ENCODE measurements at places on chromosomes 3 and 15.

DNA sequence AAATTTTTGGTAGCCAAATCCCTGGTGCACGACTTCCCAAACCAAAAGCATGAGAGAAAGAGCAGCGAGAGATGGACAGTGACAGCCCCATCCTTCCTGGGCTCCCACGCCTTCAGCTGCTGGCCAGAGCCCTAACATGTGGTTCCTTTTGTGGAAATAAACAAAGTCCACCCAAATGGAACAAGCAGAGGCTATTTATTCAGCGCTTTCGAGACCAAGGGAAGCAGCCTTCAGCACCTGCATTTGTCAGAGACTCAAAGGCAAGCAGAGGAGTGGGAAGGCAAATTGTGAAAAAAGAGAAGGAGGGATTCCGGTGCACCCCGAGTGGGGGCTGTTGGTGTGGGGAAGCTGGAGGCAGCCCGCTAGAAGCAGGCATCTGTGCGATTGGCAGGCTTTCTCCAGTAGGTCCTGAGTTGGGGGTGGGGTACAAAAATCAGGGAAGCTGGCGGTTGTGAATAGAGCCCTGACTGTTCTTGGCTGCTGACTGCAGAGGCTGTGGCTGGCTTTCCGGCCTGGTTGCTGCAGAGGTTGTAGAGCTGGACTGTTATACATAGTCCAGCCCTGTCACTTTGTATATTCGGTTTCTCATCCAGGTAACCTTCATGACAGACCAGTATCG, 427.2 kb downstream of the OCA2 start:
- DNase-seq, result no peak

- DNase-seq, result no peak
These were observed 32.8 kb downstream of the ZBTB38 start for GRCh38 chr3:141401095-141401494.

GRCh38 chr3:12420393-12420792, 63.9 kb upstream of the TSEN2 start:
- no peak for DNase-seq

DNA sequence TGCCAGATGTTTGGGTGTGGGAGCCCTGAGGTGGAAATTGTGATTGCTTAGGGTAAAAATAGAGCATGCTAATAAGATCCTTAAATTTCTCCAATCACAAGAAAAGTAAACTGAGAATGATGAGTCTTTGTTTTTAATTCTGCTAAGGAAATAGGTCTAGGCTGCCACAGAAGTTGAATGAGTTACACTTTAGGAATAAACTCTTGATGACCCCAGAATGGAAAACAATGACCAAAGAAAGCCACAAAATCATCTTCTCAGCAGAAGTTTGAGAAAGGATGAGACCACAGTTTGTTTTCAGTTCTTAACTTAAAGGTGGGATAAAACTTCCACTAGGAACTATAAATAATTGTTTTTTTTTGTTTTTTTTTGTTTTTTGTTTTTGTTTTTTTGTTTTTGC, 164.6 kb upstream of the BCL6 start:
- DNase-seq, result no peak

DNA sequence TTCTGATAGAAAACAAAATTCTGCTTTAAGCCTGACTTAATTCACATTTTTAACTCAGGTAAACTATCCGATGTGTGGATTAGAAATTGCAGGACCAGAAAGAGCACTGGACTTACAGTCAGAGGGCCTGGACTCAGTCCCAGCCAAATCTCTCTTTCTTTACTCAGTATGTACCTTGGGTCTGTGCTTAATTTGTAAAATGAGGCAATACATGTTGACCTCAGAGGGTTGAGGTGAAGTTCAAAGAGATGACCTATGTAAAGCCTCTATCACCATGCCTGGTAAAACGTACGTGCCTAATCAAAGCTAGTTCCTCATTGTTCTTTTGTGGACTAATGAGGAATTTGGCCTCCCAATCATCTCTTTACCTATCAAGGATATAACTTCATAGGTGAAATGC, 1.9 kb upstream of the BCL2A1 start:
- no peak for DNase-seq

- DNase-seq, result no peak
These were observed 10.3 kb downstream of the PRR20G start for GRCh38 chr3:127277561-127277960.

GRCh38 chr3:148208975-148209374, 488.7 kb upstream of the AGTR1 start:
- no peak for DNase-seq

GRCh38 chr15:78831229-78832207, 20.3 kb upstream of the ADAMTS7 start:
- DNase-seq, result no peak

DNA sequence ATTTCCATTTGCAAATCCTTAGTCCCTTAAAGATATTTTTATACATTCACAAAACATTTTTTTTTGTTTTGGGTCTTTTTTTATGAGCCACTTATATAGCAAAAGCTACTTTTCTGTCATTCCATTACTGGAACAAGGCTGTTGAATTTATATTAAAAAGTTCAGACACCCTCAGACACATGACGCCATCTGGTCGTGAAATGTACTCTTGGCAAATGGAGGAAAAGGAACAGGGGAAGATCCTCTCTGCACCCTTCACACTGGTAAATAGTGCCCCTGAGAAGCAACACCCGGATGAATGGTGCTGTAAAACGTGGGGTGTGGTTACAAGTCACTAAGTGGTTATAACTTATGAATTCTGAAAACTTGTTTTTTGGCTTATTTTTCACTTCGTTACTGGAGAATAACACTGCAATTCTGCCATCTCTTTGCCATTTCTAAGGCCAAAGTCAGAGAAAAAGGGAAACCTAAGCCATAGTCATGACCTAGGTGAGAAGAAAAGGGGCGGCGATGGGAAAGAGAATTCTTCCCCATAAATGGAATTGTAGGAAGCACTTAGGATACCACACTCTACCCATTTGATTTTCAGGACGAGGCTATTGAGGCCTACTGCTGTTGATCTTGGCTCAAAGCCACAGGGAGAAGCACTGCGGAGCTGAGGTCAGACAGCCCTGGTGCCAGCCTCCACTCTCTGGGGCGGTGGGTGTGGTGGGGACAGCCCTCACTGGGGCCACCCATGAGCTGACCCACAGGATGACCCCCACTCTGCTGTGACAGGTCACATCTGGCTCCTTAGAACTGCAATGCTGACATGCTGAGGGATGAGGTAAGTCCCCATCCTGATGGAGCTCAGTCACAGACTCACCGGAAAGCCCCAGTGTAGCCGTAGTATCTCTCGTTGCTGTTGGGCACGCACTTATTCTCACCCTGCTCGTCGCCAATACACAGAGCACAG, 21.9 kb downstream of the LTF start:
- no peak for DNase-seq

- no peak for DNase-seq
These were observed 16.9 kb upstream of the FAM3D start for GRCh38 chr3:58683466-58683865.

DNA sequence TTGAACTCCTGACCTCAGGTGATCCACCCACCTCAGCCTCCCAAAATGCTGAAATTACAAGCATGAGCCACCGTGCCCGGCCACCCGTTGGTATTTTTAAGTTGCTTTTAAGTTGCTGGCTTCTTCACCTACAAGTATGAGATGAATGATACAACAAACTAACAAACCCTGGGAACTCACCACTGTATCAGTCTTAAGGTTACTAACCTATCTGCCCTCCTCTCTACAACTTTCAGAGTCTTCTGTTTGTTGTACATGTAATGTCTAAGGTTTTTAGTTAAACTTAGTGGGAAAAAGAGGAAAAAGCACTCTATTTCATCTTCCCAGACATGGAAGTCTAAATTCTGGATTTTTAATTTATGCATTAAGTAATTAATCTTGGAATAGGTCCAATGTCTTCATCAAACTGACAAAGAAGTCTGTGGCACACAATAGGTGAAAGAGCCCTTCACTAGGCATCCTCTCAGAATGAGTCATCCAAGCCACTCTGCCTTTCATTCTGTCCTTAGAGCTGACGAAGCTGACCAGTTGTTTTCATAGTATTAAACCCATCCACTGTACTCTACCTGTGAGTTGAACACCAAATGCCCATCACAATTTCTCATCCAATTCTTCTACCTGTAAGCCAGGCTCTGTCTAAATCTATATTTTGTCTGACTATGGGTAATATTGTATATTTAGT, 936.1 kb downstream of the TUSC7 start:
- DNase-seq, result no peak

- no peak for DNase-seq
These were observed 30.1 kb downstream of the PLOD2 start for GRCh38 chr3:146130881-146131371.

GRCh38 chr15:90681056-90681455, 36.1 kb upstream of the BLM start:
- no peak for DNase-seq

DNA sequence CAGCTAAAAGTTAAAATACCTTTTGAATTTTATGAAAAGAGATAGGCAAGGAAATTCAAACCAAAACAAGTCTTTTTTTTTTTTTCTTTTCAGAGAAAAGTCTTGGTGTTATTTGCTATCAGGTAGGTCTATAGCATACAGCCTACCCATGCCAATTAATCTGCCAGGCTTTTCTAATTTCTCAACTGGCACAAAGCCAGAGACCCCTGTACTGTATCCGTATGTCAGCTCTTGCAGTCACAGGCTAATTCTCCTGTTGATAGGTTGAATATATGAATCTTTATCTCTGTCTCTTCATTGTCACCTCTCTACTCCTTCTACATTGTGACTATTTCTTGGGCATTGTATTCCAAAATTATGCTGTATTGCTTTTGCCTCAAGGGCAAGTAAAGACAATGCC, 133.4 kb downstream of the IL5RA start:
- DNase-seq, result no peak

- peak; percentile 2 for DNase-seq
These were observed 412.9 kb downstream of the TIGIT start for GRCh38 chr3:114706591-114707232.

DNA sequence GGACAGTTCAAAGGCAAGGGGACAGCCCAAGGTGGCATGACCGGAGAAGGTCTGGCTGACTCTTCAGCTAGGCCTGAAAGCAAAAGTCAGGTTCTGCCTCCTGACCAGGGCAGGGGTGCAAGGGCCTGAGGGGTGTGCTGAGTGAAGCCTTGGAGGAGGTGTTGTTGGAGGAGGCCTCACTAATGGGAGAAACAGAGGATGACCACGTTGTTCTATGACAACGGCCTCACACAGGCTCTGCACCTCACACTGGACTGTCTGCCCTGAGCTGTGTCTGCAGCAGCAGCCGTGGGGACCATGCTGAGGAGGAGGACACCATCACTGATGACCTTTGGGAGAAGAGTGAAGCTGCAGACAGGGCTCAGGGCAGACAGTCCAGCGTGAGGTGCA, 116.9 kb upstream of the ABHD17C start:
- DNase-seq, result no peak

All from stimulated activated CD8-positive, alpha-beta memory T cell treated with anti-CD3 and anti-CD28 coated beads, Interleukin-7, amount 100 ng/mL, for 24 hours (primary cell).